Stimulated activated CD4-positive, alpha-beta T cell treated with anti-CD3 and anti-CD28 coated beads, Interleukin-15, amount 100 ng/mL, for 48 hours (primary cell): ENCODE measurements at places on chromosomes 2 and 18.

DNA sequence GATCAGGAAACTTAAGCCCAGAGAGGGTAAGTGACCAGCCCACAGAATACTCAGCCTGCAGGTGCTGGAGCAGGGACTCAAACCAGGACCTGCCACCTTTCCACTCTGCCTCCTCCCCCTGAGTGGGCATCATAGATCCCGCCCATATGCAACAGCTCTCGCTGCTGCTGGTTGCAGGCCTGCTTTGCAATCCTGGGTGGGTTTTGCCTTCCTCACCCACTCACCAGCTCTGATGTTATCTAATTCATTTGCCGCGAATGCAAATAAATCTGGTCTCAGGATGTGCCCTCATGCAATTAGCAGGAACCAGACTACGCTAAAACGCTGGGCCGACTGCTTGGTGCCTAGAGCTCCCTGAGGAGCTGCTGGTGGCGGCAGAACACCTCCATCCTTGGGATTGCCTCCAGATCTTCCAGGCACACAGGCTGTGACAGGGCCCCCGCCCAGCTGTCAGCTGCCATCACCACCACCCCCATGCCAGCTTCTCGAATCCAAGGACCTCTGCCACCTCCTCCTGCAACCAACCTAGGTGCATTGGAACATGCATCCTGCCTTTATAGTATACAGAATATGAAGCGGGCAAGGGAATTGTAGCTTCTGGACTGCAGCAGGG is 28.8 kb downstream of the CNGA3 start:
- no peak for DNase-seq

- DNase-seq: no peak
Measured at GRCh38 chr2:26567534-26567933, 73.6 kb downstream of the CIB4 start.

DNA sequence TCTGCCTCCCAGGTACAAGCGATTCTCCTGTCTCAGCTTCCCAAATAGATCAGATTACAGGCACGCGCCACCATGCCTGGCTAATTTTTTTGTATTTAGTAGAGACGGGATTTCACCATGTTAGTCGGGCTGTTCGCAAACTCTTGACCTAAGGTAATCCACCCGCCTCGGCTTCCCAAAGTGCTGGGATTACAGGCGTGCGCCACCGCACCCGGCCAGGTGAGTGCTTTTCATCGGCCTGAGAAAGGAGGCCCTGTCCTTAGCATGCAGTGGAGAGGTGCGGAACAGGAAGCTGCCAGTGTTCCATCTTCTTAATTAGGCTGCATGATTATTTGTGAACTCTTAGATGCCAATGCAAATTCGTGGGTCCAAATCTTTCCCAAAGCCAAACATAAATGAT is 125.7 kb upstream of the THSD7B start:
- DNase-seq: no peak

GRCh38 chr18:3457261-3457724 is 7.3 kb downstream of the TGIF1 start:
- DNase-seq: no peak

DNA sequence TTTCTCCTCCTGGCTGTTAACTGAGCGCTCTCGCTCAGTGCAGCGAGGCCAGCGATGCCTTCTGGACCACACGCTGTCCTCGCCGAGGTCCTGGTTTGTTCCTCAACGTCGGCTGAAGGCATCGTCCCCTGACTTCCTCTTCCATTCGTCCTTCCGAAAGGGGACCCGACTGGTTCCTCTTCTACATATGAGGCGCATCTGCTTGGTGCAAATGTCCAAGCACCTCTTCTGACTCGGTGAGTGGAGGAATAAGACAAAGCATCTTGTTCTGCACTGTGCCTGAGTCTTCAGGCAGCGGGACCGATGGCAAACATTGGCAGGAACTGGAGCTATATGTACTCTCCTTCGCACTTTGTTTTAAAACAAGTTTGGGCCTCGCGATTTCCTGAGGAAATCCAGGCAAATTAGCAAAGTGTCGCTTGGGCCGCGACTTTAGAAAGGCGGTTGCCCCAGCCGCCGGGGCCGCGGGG is 621 bp upstream of the KCNS3 start:
- DNase-seq: no peak

GRCh38 chr2:41907771-41908207 is 140.0 kb upstream of the PKDCC start:
- no peak for DNase-seq

DNA sequence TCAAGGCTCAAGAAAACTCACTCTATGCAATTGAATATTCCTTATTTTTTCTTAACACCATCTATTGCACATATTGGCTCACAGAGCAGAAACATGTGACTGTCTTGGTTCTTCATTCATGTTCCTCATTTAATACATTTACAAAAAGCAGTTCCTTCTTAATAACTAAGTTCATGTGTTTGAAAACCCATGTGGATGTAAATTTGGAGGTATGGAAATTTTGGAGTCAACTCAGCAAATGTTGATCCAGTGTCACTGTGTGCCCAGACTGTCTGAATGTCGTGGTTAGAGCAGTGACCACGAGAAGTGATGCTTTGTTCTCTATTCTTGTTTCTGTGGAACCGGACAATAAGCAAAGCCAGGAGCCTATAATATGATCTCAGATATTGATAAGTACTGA is 299.1 kb downstream of the SETBP1 start:
- no peak for DNase-seq

DNA sequence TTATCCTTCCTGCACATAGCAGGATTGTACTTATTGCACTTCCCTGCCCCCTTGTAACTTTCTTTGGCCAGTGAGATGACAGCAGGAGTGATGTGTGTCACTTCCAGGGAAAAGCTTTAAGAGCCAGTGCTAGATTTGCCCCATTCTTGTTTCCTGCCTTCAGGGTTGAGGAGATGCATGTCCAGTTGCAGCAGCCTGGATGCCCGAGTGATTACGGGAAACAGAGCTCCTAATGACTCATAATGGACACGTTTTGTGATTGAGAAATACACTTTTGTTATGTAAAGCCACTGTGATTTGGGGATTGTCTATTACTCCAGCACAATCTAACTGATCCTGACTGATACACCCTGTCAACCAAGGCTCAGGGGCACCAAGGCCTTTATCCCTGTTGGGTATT is 5.0 kb upstream of the TET3 start:
- DNase-seq: no peak

DNA sequence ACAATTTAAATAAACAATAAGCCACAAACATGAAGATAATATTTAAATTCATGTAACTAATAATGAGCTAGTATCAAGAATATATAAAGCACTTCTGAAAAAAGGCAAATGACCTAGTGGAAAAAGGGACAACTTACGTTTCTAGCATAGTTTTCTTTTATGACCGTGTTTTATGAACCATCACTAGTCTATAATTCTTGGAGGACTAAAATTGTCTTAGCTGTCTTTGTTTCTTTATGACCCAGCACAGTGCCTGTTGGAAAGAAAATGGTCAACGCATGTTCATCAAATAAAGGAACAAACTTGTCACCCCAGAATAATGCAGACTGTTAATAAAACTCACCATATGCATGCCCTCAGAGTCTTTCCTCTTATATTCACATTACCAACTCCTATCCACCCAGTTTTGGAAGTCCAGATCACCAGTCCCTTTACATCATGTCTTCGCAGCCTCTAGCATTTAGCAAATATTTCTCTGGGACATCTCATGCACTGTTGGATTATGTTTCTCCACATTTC is 57.4 kb upstream of the GRB14 start:
- DNase-seq: no peak
